ENCODE measurements at places on chromosomes 16 and 17.
A peak's percentile ranks its signal among the peaks of the same experiment; 100 is the strongest.

- DNase-seq, result peak; percentile 33
Measured at GRCh38 chr16:80751167-80751566, 53.2 kb downstream of the CDYL2 start.

DNA sequence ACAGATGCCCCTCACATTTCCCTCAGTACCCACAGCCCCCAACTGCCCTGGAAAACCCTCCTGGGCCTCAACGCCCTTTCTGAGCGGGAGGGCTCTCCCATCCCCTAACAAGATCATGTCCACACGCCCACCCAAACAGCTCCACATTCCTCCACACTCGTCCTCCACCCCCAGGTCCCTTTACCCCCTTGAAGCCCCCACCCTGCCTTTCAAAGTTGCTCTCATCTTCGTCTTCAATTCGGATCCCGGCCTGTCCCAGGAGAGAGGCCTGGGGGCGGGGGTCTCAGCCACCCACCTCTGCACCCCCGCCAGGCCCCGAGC, 14.3 kb downstream of the HOXB4 start:
- DNase-seq, result no peak

DNA sequence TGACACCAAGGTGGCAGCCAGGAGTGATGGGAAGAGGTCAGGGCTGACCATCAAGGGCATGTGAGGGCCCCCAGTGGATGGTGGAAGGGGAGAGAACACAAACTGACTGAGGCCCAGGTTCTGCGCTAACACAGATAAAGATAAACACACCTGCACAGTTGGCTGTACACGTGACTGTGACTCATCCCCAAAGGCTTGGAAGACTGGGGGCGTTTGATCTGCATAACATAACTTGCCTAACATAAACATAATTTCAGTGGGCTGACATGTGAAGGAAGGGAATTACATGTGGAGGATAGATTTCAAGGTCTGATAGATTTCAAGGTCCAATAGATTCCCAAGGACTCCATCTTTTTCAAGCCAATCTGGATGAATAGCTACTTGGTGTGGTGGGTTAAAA, 100.9 kb upstream of the TNRC6C start:
- no peak for DNase-seq

DNA sequence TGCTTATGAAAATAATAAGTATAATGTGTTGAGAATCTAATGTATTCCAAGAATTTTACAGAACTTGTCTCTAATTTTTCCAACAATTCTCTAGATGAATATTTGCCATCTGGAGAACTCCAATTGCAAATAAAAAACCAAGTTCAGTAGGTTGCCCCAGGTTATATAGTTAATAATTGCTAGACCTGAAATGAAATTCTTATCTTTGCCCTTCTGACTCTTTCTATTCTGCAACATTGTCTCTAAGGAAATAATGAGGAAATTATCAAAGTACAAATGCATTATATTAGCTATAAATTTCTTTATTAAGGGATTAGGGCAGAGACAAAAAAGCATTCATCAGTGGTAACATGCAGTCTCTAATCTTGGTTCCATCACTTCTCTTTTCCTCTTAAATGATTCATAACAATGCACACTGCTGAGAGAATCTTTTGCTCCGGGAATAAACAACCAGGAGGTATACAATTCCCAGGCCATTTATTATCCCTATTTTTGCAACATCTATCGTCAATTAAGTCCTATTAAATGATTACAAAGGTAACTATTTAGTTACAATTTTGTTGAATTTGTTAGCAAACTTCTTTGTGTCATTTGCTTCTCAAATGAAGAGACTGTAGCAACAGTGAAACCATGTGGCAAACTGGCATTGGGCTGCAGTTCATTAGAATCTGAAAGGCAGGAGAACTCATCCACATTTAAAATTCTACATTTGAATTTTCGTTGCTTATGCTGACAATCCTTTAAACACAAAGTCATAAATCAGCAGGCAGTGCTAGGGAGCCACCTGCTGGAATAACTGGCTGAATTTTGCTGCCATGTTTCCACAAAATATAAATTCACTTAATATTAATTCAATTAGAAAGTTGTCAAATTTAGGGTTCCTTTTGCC, 349.6 kb downstream of the KIF2B start:
- DNase-seq, result no peak

- DNase-seq, result no peak
Measured at GRCh38 chr17:8072729-8073461, 14.6 kb downstream of the ALOX12B start.

GRCh38 chr16:63702981-63703590, 1418.8 kb downstream of the CDH11 start:
- DNase-seq, result no peak

DNA sequence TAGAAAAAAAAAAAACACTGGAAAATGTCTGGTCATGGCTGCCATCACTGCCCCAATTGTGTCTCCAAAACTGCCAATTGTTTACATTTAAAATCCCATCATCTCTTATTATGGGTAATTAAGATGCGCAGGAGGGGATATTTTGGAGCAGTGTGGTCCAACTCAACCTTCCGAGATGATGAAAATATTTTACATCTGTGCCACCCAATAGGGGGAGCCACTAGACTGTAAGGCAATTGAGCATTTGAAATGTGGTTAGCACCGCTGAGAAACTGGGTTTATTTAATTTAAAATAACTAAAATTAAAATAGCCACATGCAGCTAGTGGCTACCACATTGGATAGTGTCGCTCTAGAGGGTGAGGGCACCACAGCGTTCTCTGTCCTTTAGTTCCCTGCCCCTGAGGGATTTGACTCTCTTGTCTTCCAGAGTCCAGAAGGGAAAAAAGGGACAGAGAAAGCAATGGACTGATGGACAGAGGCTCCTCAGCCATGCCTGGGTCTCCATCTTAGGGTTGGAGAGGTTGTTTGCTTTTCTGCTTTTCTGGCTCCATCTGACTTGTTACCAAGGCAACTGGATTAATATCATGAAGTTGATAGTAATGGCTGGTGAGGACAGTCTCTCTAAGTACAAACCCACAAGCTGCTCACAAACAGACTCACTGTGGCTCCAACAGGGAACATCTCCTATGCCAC, 3.5 kb downstream of the MPO start:
- no peak for DNase-seq

DNA sequence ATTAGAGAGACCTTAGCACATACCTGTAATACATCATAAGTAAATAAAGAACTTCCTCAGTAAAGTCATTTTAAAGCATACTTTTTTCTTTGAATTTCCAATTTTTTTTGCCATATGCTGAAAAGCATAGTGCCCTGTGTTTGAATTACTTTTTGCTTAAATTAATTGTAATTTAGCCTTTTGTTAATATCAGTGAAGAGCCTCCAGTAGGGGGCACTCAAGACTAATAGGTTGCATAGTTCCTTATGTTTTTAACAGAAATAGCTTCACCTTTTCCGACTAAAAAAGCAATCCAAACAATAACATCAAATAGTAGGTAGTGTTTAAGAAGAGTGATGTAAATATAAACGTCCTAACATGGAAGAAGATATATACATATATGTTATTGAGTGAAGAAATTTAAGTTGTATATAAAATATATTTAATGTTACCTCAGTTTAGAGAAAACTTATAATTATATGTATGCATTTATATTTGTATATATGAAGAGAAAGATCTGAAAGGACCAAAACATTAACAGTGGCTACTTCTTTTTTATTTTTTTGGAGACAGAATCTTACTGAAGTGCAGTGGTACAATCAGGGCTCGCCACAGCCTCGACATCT, 18.6 kb downstream of the RAD51C start:
- peak; percentile 17 for DNase-seq

DNA sequence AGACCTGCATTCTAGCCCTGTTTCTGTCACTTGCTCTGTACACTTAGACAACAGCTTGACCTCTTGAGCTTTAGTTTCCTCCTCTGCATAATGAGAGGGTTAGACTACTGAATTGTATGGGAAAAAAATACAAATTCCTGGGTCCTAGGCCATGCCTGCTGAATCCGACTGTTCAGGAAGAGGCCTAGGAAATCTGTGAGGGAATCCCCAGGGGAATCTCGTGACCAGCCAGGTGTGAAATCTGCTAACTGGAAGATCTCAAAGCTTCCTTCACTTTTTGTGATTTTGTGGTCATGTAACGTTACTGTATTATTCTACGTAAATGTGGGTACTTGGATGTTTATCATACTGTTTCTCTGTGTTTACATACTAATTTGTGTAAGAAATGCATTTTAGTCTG, 58.2 kb downstream of the CYLD start:
- no peak for DNase-seq

DNA sequence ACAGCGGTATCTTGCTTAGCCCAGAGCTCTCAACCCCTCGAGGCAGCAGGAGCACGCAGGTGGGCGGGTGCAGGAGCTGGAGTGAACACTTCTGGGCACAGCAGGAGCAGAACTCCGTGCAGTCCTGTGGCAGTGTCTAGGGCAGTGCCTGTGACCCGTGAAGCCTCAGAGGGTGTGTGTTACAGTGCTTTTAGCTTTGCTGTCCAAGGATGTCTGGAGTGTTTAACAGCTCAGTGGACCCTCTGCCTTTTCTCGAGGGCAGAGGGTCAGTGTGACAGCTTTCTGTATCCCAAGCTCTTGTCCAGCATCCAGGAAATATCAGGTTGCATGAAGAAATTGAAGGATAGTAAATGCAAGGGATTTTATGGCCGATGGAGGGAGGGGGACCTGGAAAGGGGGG, 16.4 kb upstream of the SSTR5 start:
- no peak for DNase-seq

DNA sequence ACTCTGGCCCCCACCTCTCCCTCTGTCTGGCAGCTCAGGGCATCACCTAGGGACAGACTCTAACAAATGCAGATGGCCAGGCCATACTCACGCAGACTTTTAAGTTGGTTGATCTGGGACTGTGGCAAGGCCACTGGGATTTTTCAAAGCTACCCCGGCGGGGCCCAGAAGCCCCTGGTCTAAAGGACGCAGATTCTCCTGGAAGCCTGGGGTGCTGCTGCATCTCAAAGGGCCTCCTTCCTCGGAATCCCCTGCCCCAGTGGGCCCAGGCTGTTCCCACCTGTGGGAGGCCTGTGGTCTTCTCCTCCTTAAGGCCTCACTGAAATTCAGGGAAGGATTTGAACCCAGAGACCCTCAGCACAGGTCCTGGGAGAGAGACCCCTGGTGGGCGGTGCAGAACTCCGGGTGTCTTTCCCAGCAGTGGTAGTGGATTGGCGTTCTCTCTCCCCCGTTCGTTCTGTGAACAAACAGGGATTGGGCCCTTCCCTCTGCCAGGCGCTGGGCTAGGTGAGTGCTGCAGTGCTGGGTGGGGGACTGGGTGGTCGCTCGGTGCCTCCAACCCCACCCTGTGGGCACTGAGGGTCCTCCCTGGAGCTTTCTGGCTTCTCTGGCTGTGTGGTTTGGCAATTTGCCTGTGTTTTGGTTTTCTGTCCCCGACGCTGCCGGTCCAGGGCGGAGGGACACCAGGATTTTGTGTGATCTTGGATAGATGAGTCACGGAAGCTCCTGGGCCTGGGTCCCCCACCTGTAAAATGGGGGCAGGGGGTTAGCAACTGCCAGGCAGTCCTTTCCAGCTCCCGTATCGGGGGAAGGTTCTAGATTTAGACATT, 160.5 kb upstream of the GSE1 start:
- no peak for DNase-seq

DNA sequence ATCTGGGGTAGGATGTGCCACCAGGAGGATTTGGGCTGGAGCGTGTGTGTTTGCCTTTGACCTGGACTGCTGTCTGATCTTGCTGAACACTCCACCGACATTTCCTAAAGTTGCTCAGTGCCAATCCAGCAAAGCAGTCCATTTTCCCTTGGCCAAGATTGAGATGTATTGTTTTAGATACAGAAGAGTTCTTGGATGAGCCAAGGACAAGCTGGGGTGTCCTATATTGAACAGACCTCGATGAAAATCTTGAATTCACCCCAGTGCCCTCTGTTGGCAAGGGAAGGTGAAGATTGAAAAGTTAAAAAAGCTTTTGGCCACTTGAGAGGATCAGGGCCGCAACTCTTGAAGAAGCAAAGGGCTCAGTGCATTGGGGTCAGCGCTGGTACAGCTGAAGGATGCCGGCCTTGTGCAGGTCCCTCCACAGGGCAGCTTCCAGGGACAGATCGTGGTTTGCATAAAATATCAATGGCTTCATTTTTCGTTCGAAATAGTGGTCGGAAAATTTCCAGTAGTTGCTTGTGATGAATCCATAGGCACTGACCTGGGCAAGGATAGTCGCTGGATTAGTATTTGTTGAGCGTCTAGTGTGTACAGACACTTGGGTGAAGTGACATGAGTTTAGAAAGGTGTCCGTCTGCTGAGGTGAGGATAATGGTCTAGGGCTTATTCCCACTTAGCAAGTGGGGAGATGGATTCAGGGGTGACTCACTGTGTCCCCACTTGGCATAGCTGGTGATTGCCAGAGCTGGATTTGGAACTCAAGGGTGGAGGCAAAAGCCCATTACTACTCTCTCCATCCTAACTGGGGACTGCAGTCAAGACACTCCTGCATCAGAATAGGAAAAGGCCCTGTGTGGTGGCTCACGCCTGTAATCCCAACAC, 19.7 kb downstream of the ST6GALNAC2 start:
- no peak for DNase-seq

DNA sequence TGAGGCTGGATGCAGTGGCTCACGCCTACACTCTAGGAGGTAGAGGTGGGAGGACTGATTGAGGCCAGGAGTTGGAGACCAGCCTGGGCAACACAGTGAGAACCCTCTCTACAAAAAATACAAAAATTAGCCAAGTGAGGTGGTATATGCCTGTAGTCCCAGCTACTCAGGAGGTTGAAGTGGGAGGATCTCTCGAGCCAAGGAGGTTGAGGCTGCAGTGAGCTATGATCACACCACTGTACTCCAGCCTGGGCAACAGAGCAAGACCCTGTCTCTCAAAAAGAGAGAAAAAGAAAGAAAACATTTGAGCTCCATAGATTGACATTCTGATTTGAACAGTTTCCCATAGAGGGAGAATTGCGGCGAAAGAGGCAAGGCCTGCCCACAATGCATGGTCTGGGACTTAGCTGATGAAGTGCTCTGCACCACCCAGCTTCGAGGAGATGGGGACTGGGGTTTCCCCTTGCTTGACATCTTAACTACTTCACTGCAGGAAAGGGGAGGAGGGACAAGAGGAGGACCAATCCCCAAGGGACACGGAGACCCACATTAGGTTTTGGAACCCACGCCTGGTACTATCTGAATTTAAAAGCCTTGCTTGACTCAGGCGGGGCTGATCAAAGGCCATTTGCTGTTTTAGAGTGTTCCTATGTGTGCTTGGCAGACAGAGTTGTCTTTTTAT, 21.7 kb downstream of the MSI2 start:
- no peak for DNase-seq

DNA sequence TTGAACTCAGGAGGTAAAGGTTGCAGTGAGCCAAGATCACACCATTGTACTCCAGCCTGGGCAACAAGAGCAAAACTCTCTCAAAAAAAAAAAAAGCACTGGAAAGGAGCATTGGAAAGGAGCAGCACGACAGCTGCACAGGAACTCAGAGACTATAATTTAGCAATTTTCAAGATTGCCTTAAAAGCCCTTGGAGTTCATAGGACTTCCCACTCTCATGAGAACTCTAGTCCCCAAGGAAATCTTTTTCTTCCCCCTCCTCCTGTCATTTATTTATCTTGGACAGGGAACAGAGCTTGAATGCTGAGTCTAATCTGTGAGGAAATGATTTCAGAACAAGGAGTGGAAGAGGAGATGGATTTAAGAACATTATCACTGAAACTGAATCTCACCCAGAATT, 69.0 kb downstream of the PLXDC1 start:
- DNase-seq, result no peak

Measured in NCI-H226 (cell line).